Activated CD4-positive, CD25-positive, alpha-beta regulatory T cell treated with anti-CD3 and anti-CD28 coated beads, Interleukin-2, amount 50 U/mL, for 72 hours (primary cell): ENCODE measurements at places on chromosomes 11 and 22.

GRCh38 chr22:24496661-24497060, 1.5 kb downstream of the UPB1 start:
- DNase-seq = no peak

DNA sequence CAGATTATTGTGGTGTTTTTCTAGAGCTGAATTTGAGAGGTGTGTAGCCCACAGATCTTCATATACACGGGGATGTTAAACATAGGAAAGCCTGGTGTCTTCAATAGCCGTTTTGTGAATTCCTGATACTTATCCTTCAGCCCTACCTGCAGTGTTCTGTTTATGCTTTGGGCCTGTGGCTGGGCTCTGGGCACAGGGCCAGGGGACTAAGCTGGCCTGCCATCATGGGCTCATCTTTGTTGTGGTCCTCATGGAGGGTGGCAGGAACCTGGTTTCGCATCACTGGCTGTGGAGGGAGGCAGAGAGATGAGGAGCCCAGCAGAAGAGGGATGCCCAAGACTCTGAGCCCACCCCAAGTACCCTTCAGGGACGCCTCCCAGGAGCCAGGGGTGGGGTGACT, 112.4 kb downstream of the CACNA1I start:
- DNase-seq = no peak

- peak; percentile 46 for DNase-seq
Measured at GRCh38 chr11:60914633-60915247, 782 bp downstream of the TMEM109 start.

GRCh38 chr22:21760640-21761039, 25.0 kb upstream of the YPEL1 start:
- DNase-seq = no peak

DNA sequence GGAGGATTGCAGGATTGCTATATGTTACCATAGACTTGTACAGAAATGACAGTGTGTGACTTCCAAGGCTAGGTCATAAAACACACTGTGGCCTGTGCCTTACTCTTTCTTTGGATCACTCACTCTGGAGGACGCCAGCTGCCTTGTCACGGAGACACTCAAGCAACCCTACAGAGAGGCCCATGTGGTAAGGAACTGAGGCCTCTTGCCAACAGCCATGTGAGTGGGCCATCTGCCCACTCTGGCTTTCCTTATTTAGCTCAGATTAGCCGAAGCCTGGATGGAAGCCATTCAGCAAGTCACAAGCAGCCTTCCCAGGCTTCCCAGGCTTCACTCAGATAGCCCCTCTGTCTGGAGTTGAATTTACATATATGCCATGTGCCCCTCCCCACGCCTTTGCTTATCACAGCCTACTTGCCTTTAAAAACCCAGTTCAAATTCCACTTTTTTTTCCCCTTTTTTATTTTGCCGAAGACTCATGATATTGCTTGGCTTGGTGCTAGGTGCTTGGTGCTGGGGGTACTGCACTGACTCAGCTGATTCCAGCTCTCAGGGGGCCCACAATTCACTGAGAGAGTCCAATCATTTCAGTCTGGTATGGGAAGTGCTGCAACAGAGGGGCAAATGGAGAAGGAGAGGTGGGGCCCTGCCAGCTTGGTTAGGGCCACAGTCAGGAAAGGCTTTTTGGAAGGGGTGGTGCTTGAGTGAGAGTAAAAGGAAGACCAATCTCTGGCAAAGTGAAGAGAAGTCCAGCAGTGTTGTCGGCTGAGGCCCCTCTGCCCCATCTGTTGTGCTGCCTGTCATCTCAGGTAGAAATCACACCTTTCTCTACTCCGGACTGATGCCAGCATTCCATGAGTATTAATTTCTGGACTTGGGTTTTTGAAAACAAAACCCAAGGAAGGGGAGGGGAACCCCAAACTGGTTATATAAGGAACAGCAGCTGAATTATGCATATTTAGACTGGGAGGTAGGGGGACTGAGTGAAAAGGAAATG, 14.5 kb upstream of the P4HA3 start:
- no peak for DNase-seq

DNA sequence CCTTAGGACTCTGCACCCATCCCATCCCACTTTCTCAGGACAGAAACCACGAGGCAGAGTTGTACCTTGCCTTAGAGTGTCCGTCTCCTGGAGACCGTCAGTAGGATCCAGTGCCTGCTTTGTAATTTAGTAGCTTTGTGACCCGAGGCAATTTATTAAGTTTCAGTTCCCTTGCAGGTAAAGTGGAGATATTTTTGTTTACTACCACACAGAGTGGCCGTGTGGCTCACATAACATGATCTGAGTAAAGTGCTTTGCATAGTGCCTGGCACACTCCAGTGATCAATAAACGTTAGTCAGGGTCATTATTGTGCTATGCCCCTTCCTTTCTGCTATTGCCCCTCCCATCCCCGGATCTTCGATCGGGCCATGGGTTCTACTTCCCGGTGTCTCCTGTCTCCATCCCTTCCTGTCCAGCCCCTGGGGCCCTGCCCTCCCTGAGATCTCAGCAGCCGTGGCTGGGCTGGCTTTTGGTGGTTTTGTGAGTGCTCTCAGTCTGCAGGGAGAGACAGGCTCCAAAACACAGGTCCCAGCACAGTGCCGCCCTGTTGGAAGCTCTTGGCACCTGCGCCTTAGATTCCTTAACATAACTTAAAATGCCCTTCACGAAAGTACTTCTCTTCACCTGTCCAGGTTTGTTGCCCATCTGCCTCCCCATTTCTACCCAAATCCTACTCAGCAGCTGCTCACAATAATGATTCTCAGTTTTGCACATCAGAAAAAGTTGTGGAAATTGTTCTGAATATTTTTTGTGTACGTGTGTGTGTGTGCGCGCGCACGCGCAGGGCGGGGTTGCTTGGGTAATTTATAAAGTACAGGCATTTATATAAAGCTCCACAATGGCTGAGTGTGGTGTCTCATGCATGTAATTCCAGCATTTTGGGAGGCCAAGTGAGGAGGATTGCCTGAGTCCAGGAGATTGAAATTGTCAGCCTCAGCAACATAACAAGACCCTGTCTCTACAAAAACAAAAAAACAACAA, 753.7 kb downstream of the NTM start:
- no peak for DNase-seq

- peak; percentile 19 for DNase-seq
Measured at GRCh38 chr22:49209452-49210195, 618.0 kb downstream of the BRD1 start.

DNA sequence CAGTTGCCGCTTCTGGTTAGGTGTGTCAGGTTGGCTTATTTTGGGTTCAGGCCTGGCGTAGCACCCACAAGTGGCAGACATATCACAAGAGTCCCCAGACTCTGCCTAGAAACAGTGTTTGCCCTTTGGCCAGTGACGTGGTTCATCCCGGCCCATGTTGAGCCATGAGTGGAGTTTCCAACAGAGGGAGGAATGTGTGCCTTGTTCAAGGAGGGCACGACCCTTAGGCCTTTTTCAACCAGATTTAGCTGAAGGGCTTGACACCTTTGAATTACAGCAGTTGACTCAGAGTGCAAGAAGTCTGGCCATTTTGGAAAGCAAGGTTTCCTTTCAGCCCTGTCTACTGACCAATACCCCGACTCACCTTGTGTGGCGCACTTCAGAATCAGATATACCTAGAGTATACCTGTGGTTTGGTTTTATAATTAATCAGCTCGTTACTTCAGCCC, 15.1 kb upstream of the AIFM3 start:
- DNase-seq = no peak

- DNase-seq = no peak
Measured at GRCh38 chr11:61121917-61122316, 19.6 kb downstream of the CD5 start.

GRCh38 chr11:58867556-58867955, 23.1 kb upstream of the GLYATL2 start:
- no peak for DNase-seq

GRCh38 chr22:46578824-46579561, 41.2 kb upstream of the GRAMD4 start:
- no peak for DNase-seq

- no peak for DNase-seq
Measured at GRCh38 chr22:45680932-45681700, 9.5 kb downstream of the ATXN10 start.

DNA sequence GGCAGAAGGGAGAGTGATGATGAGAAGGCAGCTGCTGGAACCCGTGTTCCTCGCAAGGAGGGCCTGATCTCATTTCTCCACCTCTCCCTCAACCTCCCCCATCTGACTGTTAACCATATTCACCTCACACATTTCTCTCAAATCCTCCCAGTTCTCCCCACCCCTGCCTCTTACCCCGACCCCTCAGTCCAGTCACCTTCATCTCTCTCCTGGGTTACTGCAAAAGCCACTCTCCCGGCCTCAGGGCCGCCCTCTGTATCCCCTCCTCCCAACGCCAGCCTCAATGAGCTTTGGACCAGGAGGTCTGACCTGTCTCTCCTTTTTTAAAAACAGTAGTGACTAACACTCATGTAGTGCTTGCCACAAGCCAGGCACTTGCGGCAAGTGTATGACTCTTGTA, 29.5 kb upstream of the LMO1 start:
- DNase-seq = no peak

DNA sequence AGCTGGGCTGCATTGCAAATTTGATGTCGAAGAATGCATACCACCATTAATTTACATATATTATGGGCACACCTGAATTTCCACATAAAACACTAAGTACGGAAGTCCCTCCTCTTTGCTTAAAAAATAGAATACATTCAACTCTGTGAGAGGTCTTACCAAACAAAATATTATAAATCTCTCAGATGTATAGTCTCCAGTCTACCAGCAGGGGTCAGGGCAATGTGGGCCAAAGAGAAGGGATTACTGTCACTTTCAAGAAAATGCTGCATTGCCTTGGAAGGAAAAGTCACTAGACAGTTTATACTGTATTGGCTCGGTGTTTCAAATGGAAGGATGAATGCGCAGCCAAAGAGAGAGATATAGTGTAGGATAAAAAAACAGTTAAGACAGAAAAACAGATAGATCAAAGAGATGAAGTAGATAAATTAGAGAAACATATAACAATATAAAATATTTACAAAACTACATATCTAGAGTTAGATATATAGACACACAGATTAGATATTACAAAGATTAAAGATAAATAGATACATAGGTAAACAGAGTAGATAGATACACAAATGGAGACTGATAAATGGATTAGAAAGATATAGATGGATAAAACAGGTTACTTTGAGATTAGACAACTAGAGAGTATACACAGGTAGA, 20.9 kb downstream of the SERGEF start:
- no peak for DNase-seq

DNA sequence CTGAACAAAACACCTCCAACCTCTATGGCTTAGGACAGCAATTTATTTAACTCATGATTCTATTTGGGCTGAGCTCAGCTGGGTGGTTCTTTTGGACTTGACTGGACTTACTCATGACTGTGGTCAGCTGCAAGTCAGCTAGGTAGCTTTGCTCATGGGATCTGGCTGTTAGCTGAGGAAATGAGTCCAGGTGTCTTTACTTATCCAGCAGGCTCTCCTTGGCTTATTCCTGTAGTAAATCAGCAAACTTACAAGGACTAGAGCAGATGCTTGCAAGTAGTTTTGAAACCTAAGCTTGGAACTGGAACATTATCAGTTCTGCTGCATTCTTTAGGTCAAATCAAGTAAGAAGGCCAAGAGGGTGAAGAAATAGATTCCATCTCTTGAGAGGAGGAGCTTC, 8.0 kb upstream of the HIKESHI start:
- no peak for DNase-seq

GRCh38 chr11:115499241-115499799, 4.9 kb downstream of the CADM1 start:
- DNase-seq = no peak

DNA sequence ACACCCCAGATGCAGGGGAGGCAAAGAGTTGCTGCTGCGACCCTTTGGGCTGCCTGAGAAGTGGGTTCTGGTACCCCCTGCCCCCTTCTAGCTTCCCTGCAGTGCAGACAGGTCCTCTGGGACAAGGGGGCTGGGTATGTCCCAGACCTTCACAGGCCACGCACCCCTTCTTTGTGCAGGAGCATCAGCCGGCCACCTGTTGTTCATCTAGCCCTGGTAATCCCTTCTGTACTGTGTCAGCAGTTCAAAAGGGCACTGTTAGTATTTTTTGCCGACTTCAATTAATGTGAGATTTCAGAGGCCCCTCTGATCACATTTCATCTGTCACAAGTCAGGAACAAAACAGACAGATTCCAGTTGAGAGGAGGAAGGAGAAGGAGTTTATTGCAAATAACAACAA, 49.9 kb downstream of the ALX4 start:
- DNase-seq = no peak

- DNase-seq = no peak
Measured at GRCh38 chr11:70637949-70638583, 239.7 kb downstream of the CTTN start.

GRCh38 chr11:65355013-65355775, 643 bp downstream of the TIGD3 start:
- peak; percentile 56 for DNase-seq

DNA sequence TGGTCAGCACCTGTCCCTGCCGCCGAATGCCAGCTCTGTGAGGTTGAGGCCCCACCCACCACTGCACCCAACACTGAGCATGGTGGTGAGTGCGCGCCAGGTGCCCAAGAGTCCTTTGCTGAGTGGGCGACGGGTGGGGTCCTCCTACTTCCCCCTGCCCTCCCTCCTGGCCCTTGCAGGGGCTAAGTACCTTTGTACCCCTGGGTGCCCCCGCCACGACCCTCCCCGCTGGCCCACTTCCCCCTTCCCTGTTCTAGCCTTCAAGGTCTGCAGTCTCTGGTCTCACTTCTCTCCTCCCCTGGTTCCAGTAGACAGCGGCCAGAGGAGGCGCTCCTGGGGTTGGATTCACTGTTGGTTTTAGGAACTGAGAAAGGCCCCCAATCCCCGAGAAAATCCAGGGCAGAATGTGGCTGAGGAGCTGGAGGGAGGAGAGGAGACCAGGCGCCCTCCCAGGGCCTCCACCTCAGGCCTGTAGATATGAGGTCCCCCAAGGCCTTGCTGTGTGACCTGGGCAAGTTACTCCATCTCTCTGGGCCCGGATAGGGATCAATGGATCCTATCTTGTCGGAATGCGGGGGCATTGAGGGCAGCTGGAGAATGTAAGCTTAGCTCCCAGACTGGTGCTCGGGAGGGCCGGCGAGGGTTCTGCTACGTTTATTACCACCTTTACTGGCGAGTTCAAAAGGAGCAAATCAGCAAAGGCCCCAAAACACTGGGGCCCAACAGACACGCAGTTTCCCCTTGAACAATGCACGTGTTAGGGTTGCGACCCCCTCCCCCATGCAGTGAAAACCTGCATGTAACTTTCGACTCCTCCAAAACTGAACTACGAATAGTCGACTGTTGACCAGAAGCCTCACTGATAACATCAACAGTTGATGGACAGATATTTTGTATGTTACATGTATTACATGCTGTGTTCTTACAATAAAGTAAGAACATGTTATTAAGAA, 31.9 kb upstream of the SMIM38 start:
- no peak for DNase-seq

DNA sequence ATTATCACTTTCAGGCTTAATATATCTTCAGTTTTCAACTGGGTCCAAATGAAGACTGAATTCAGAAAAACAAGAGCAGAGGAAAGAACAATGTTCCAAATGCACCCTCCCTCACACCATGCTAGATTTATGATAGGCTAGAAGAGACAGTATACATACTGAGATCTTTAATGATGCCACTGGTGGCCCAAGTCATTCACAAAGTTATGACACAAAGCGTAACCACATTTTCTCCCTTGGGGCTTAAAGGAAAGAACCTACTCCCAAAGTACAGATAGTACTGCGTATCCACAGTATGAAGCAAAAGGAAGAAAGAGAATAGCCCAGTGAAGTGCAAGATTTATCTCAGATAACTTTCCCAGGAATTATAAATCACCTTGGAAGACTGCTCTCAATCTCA, 10.9 kb upstream of the SOX6 start:
- DNase-seq = no peak

GRCh38 chr11:111765320-111765983, 737 bp downstream of the PPP2R1B start:
- DNase-seq = no peak
